ENCODE measurements at places on chromosomes 12 and 14.
A peak's percentile ranks its signal among the peaks of the same experiment; 100 is the strongest.

GRCh38 chr12:4353785-4354208, 25.7 kb downstream of the FGF23 start:
- DNase-seq, result peak; percentile 27

- DNase-seq, result peak; percentile 23
Measured at GRCh38 chr12:9951026-9951675, 19.0 kb upstream of the CLEC2A start.

GRCh38 chr14:69038455-69039287, 59.6 kb upstream of the ACTN1 start:
- no peak for DNase-seq

- no peak for DNase-seq
Measured at GRCh38 chr12:92955997-92956663, 27.0 kb upstream of the EEA1 start.

DNA sequence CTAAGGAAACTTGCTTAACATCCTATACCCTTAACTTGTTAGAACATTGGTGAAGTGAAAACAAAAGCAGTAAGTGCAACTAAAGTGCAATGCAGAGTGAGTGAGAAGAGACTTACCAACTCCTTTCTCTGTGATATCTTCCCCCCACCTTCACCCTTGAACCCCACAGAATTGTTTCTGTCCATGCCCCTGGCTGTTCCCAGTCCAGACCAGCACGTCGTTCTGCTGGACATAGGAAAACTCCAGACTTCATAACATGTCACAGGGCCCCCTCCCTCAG, 91.9 kb downstream of the DAD1 start:
- DNase-seq, result no peak

Measured in T-cell (primary cell).